ENCODE measurements at places on chromosomes 13 and 19. TPM values are rescaled to one million over a fixed set of nuclear protein-coding genes. Genes with fewer than 3 reads are reported as not detected.

The CHST8 gene
- total RNA-seq: not detected

The FOXA3 gene
- not detected for total RNA-seq

The DLL3 gene
- total RNA-seq: 0.16 TPM

The TINCR gene
- under 0.01 TPM for total RNA-seq

The SLC25A15 gene
- 12.1 TPM for total RNA-seq

The ZNF443 gene
- 2.4 TPM for total RNA-seq

The ZNF880 gene
- 40.5 TPM for total RNA-seq

The FFAR1 gene
- total RNA-seq: not detected

The PSG2 gene
- total RNA-seq: not detected

The CYP4F11 gene
- under 0.01 TPM for total RNA-seq

The ZNF730 gene
- total RNA-seq: 0.52 TPM

The FBXO27 gene
- 1.9 TPM for total RNA-seq

The ATP4B gene
- total RNA-seq: not detected

The PEAK3 gene
- total RNA-seq: not detected

The ZNF433 gene
- total RNA-seq: 4.9 TPM

The ZNF625 gene
- total RNA-seq: 6.7 TPM

The ZNF568 gene
- total RNA-seq: 24.7 TPM

The PTGIR gene
- 0.77 TPM for total RNA-seq

The ZNF577 gene
- total RNA-seq: 7.6 TPM

The ACTMAP gene
- total RNA-seq: 0.47 TPM

The CCDC9 gene
- 6.4 TPM for total RNA-seq

The ETV2 gene
- total RNA-seq: 0.17 TPM

The JUND gene
- total RNA-seq: 71.4 TPM

The ZNF793 gene
- total RNA-seq: 1.3 TPM

The CYP4F8 gene
- total RNA-seq: under 0.01 TPM

The GIPR gene
- total RNA-seq: 0.16 TPM

The DACH1 gene
- total RNA-seq: under 0.01 TPM

The ZGLP1 gene
- 0.16 TPM for total RNA-seq

The PRTN3 gene
- total RNA-seq: not detected

The SPRY2 gene
- 10.6 TPM for total RNA-seq

The TMEM145 gene
- not detected for total RNA-seq

The OR7G3 gene
- not detected for total RNA-seq

The SIGLEC5 gene
- total RNA-seq: not detected

The CLDND2 gene
- total RNA-seq: not detected

The SIAH3 gene
- total RNA-seq: not detected

The DLEU7 gene
- not detected for total RNA-seq

The SPTBN4 gene
- 11.4 TPM for total RNA-seq

The UBXN6 gene
- 176 TPM for total RNA-seq

The KIRREL2 gene
- not detected for total RNA-seq

The CYP4F12 gene
- not detected for total RNA-seq

The COL4A1 gene
- 20.3 TPM for total RNA-seq

The IGFL3 gene
- total RNA-seq: not detected

The UNC13A gene
- total RNA-seq: 0.32 TPM

The ANKRD27 gene
- total RNA-seq: 24.6 TPM

The PSPN gene
- total RNA-seq: 0.60 TPM

Measured in bronchial smooth muscle cell (primary cell).